ENCODE measurements at places on chromosomes 2 and 18.
A peak's percentile ranks its signal among the peaks of the same experiment; 100 is the strongest.

- DNase-seq: peak; percentile 87
Measured at GRCh38 chr2:69381337-69381737, 5.7 kb downstream of the GFPT1 start.

- DNase-seq: peak; percentile 99
Measured at GRCh38 chr2:71934595-71935261, 212.9 kb downstream of the CYP26B1 start.

DNA sequence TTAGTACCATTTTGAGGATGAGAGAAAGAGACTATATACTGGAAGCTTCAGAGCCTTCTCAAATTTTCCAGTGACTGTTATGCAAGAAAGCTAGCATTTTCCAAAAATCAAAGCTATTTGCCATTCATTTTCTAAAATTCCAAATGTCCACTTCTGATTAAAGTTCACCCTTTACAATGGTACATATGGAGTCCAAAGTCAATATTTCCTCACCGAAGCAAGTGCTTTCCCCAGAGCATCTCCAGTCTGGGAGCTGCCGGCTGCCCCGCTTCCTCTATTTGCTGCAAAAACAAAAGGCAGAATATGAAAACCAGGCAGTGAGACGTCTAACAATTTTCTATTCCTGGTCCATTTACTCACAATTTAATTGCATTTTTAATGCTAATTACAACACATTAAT is 302.0 kb upstream of the CCDC68 start:
- no peak for DNase-seq

- DNase-seq: no peak
Measured at GRCh38 chr2:643761-644160, 33.4 kb downstream of the TMEM18 start.

GRCh38 chr18:76496194-76496890 is 1.3 kb upstream of the ZNF516 start:
- DNase-seq: peak; percentile 89

DNA sequence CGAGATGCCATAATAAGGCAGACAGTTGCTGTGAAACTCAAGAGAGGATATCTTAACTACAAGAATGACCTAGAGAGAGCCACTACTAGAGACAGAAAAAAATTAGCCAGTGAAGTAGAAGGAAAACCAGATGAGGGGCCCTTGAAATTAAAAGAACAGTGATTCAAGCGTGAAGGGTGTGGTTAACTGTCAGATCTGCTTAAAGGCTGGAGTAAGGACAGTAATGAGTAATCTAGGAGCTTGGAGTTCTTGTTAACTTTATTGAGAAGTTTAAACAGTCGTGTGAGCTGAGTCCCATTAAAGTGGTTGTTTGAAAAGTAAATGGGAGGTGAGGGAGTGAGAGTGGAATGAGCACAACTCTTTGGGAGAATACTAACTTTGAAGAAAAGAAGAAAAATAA is 21.3 kb downstream of the PIGN start:
- DNase-seq: no peak

GRCh38 chr18:74226156-74226555 is 65.6 kb downstream of the CYB5A start:
- DNase-seq: no peak

DNA sequence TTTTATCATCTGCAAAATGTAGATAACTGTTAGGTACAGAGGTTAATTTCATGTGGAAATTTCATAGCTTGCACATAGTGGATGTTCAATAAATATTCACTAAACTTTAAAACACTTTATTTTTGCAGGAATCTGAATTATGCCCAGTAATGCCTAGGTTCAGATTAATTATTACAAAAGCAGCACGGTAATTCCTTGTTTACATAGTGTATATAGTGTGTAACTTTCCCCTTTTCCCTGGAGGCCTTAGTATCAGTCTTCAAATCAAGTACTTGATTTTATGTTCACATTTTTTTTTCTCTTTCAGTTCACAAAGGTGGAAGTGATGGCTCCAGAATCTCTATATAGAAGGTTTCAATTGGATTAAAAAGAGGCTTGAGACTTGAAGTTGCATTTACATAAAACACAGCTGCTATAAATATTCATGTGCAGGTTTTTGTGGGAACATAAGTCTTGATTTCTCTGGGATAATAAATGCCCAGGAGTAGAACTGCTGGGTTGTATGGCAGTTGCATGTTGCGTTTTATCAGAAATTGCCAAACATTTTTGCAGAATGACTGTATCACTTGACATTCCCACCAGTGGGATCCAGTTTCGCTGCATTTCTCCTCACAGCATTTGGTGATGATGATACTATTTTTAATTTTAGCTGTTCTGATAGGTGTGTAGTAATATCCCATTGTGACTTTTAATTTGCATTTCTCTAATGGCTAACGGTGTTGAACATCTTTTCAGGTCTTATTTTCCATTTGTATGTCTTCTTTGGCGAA is 27.6 kb upstream of the LGALSL start:
- DNase-seq: no peak

- DNase-seq: no peak
Measured at GRCh38 chr18:13378150-13378549, 159.6 kb downstream of the LDLRAD4 start.

DNA sequence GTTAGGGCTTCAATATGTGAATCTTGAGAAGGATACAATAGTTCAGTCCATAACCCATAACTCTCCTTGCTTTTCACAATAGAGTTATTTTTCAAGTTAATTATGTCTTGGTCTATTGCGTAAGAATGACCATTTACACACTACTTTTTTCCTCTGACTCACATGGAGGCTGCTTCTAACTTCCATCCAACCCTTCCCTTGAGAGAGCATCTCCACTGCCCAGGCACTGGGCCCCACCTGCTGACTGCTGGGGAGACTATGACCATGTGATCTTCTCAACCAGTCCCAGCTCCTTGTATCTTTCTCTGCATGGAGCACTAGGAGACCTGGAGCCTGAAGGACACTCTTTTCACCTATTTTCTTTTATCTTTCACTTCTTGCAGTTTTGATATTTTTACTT is 251.5 kb downstream of the GPD2 start:
- peak; percentile 41 for DNase-seq

- DNase-seq: no peak
Measured at GRCh38 chr2:42864641-42865280, 72.4 kb upstream of the HAAO start.

- DNase-seq: no peak
Measured at GRCh38 chr2:3141696-3142095, 235.9 kb downstream of the EIPR1 start.

GRCh38 chr2:84441505-84441904 is 17.6 kb downstream of the SUCLG1 start:
- DNase-seq: no peak

DNA sequence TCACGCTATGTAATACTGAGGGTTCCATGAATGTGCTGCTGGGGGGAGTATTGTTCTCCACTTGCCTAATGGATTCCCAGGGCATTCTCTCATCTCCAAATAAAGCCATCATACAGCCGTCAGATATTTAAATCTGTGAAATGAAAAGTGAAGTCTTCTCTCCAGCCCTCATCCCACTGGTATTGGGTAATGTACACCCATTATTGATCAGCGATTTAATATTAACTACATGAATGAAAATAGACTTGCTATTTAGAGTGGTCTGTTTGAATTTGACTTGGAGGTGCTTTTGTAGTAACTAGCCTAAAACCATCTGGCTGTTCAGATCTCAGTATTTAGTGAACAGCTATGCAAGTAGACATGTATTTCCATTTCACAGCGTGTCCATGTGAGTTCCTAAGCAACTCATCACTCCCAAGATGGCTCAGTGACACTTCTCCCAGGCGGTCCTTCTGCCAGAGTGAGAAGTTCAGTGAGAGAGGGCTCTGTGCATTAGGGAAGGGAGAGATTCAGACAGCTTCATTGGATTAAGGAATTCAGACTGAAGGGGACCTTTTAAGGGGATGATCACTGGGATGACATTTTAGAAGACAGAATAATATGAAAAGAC is 140.7 kb downstream of the WDSUB1 start:
- DNase-seq: no peak

- no peak for DNase-seq
Measured at GRCh38 chr2:218878486-218878885, 2.2 kb upstream of the WNT10A start.

GRCh38 chr2:233060501-233060979 is 398 bp downstream of the INPP5D start:
- DNase-seq: no peak

DNA sequence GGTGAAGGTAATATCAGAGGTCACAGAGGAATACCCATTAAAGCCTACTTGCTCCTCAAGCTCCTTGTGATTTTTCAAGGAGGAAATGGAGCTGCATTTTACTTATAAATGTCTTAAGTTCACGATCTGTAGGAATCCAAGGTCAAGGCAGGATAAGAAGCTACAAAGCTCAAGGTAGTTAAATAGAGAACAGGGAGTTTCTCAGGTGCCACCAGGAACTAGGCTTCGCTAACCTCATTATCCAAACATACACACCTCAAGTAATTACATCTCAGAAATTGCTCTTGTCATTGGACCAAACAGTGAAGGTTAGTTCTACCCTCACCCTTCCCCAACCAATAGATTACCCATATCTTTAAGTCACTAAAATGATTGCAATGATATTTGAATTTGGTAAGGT is 317.4 kb upstream of the HNRNPA3 start:
- DNase-seq: no peak

- no peak for DNase-seq
Measured at GRCh38 chr18:79387214-79387613, 8.5 kb upstream of the NFATC1 start.

- DNase-seq: no peak
Measured at GRCh38 chr2:74357627-74358026, 14.4 kb upstream of the SLC4A5 start.

DNA sequence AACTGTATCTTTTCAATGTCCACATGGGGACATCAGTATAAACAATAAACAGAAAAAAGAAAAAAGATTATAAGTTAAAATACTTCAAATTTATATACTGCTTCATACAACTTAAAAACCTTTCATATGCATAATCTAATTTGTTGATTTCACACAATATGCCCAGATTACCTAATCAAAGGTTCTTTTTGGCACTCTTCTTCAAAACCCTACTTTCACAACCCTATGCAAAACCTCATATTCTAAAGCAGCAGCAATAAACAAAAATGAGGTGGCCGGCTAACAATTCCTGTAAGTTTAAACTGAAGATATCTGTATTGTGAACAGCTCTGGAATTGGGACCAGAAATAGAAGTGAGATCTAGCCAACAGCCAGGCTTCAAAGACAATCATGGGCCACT is 28.6 kb downstream of the STK17B start:
- no peak for DNase-seq

GRCh38 chr2:8394131-8394530 is 287.7 kb upstream of the ID2 start:
- DNase-seq: peak; percentile 69

GRCh38 chr2:140256080-140256479 is 1475.9 kb upstream of the NXPH2 start:
- DNase-seq: no peak

GRCh38 chr2:148165975-148166374 is 145.1 kb downstream of the MBD5 start:
- DNase-seq: no peak

DNA sequence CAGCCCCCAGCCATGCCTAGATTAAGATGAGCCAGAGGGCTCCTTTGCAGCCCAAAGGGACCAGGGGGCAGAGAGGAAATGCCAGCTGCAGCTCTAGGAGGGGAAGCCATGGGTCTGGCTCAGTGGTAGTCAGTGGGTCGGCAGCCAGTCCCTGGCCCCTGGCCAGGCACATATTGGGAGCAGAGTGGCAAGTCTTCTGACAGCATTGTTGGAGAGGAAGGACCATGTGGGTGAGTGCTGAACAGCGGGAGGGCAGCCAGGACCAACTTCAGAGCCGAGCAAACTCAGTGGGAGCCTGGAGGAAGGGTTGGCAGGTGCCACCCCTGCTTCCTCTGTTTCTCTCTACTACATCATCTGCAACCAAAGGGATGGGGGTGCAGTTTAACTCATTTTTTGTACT is 140.5 kb upstream of the PELI1 start:
- DNase-seq: no peak

DNA sequence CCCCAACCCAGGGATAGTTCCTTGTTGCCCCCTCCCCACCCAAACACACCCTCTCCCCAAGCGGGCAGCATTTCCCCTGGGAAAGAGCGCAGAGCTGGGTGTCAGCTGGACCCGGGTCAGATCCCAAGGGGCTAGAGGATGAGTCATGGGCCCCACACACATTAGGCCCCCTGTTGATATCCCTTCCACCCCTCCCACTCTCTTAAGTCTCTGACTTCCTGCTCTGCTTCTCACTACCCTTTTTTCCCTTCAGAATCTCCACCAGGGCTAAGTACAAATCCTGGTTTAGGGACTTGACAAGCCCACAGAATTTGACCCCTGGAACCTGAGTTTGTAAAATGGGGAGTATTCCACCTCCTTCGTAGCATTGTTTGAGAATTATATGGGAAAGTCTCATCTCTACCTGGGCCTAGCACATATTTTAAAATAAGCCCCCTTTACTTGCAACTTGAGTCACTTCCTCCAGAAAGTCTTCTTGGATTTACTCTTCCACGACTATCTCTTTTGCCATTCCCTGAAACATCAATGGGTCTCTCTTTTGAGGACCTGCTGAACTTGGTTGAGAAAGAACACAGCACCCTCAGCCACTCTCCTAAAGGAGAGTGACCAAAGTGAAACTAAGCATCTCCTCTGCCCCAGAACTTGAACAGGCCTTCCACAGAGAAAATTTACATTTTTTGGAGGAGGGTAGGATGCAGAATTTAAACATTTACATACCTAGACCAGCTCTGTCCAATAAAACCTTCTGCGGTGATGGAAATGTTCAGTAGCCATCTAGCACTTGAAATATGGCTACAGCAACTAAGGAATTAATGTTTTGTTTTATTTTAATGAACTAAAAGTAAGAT is 4.7 kb downstream of the RTKN start:
- DNase-seq: peak; percentile 93

DNA sequence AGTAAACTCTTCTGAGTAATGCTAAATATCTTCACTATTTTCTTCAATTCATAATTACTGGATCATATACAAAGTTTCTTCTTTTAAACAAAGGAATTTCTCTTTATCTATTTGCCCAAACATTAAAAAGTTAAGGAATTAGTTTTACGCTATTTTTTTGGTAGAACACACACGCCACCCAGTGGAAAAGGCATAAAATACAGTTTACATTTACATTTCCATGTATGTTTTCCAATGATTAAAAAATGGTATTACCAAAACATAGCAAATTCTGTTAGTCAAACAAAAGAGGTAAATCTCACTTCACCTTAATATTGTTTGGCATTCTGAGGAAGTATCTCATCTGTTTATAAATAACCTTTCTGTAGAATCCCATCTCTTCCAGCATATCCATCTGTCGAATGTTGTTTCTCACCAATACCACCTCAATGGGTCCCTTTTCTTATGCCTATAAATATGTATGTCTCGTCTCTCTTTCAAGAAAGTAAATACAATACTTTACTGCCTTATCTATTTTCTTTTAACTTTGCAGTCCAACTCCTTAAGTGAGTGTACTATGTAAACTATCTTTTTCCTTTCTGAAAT is 7.2 kb downstream of the BOLL start:
- peak; percentile 62 for DNase-seq

- no peak for DNase-seq
Measured at GRCh38 chr18:44945888-44946401, 265.3 kb downstream of the SETBP1 start.

- no peak for DNase-seq
Measured at GRCh38 chr2:28314968-28315367, 77.7 kb upstream of the FOSL2 start.

Data from NB4 (cell line).